ENCODE measurements at places on chromosomes 7 and 10.

- no peak for DNase-seq
Observed at GRCh38 chr7:111694376-111694775, 132.1 kb upstream of the IMMP2L start.

DNA sequence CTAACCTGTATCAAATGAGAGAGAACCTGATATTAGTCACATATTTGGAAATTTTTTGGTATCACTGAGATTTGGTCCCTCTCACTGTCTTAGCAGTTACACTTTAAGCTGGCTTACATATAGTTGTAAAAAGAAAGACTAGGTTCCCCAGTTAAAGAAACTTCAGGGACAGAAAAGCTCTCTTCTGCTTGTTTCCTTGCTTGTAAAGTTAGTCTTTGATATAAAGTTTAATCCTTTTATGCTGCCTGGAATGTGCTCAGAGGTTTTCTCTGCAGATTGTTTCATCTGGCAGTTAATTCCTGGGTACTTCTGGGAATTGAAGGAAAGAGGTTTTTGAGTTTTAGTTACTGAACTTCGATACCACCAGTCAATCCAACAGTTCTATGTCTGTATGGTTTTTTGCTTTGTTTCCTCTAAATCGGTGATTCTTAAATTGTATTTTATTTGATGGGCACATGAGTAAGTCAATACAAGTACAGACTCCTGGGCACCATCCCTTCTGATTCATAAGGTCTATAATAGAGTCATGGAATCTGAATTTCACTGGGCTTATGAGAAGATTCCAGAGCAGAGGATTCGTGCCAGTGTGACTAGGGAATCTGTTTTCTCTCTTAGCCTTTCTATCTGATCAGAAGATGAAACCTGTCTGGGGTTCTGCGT is 1080.9 kb upstream of the C7orf33 start:
- peak; percentile 31 for DNase-seq

- no peak for DNase-seq
Observed at GRCh38 chr7:144834641-144835144, 1.2 kb downstream of the TPK1 start.

GRCh38 chr7:17994079-17994850 is 33.4 kb downstream of the PRPS1L1 start:
- DNase-seq, result no peak

GRCh38 chr10:85967594-85967993 is 399.0 kb downstream of the GRID1 start:
- no peak for DNase-seq

DNA sequence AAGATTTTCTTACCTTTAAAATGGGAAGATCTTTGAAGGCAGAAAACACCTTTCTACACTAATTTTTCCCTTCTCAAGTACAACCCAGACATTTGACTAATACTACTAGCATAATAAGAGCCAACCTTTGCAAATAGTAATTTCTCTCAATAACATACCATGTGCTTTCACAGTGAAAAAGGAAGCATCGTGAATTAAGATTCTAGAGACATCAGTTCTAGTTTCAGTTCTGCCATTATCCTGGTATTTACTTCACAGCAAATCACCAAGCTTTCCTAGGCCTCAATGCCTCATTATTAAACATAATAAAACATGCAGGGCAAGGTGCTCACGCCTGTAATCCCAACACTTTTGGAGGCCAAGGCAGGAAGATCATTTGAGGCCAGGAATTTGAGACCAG is 24.9 kb downstream of the GSAP start:
- DNase-seq, result no peak

GRCh38 chr10:113520690-113521474 is 32.0 kb upstream of the HABP2 start:
- DNase-seq, result peak; percentile 57

GRCh38 chr7:68892236-68892635 is 706.0 kb upstream of the AUTS2 start:
- DNase-seq, result peak; percentile 7

GRCh38 chr10:126913316-126913715 is 8.1 kb downstream of the DOCK1 start:
- DNase-seq, result no peak

DNA sequence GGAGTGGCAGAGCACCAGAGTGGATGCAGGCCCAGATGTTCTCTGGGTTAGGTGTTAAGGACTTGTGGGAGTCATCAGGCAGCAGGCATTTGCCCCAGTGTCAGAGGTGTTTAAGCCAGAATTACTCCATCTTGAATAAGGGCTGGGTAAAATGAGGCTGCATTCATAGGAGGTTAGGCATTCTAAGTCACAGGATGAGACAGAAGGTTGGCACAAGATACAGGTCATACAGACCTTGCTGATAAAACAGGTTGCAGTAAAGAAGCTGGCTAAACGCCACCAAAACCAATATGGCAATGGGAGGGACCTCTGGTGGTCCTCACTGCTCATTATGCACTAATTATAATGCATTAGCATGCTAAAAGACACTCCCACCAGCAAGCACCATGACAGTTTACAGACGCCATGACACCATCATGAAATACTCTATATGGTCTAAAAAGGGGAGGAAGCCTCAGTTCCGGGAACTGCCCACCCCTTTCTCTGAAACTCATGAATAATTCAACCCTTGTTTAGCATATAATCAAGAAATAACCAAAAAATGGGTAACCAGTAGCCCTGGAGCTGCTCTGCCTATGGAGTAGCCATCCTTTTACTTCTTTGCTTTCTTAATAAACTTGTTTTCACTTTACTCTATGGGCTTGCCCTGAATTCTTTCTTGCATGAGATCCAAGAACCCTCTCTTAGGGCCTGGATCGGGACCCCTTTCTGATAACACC is 882 bp upstream of the LRRC61 start:
- no peak for DNase-seq

DNA sequence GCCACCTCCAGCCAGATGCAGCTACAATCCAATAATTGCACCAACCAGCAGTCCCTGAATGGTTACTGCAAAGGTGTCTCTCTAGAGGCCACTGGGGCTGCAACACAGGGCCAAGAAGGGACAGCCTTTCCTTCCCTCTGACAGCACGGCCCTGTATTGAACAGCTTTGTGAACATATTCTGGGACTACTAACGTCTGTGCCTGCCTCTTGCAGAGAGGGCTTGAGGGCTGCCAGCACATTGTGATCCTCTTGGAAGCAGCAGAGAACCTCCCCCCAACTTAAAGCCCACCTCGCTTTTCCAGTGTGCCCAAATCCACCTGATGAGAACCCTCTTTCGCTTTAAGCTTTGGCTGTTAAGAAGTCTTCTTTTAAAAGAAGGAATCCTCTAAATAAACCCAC is 415.9 kb downstream of the RPS24 start:
- DNase-seq, result no peak

DNA sequence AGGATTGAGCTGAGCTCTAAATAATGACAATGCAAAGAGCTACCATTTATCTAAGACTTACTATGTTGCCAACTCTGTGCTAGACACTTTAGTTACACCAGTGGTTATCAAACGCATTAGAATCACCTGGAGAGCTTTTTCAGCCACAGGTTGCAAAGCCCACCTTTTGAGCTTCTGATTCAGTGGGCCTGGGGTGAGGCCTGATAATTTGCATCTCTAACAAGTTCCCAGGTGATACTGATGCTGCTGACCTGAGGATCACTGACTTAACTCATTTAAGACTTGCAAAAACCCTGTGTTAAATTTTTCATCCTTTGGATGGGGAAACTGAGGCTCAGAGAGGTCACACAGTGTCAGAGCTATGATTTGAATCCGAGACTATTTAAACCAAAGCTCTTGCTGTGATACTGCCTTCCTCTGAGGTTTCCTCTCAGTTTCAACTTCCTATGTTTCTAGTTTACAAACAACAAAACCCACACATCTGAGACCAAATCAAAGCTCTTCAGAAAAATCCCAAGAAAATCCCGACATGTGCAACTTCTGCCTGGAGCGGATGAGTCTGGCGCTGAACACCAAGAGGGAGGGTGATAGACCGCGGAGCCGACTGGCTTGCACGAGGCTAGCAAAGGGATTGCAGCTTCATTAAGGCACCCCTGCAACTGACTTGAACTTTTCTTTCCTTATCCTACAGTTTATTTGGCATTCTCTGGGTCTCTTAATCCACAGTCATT is 124.9 kb downstream of the CYP26A1 start:
- DNase-seq, result no peak

DNA sequence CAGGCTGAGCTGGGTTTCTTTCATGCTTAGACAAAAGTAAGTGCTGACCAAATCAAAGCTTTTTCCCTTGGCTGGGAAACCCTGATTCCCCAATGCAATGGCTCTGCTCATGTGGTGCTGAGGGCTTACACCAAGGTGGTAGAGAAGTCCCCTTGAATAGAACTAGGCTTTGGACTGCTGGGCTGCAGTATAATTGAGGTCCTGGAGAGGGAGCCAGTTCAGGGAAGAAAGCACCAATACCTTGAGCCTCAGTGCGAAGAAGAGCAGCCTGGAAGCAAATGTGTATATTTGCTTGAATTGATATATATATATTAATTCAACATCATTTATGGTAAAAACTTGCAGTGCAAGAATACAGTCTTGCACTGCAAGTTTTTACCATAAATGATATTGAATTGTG is 391.1 kb downstream of the RPS24 start:
- DNase-seq, result no peak

DNA sequence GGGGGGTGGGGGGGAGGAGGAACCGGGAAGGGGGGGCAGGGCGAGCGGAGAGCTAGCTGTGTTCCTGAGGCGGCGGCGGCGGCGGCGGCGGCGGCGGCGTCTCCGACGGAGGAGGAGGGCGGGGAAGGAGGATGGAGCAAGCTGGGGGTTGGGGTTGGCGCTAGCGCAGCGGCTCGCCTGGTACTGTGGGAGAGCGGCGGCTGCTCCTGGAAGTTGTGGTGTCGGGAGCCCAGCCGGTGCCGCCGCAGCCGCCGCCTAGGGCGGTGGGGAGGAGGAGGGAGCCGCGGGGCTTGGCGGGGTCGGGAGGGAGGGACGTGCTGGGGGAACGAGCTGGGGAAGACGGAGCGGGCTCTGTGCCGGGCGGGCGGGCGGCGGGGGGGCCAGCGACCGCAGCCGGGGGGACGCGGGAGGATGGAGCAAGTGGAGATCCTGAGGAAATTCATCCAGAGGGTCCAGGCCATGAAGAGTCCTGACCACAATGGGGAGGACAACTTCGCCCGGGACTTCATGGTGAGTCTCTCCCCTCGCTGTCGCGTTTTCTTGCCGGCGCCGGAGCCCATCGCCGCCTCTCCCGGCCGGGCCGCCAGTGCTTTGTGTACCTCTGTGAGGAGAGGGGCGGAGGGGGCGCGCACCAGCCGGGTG is at the start of gene PTPN12:
Gene PTPN12, plus strand, starts transcription at position 160 of the 642 bp plus-strand sequence. Its CDS starts 252 bp downstream, at position 412.
- no peak for DNase-seq

GRCh38 chr10:99958302-99958701 is 51.4 kb downstream of the DNMBP start:
- DNase-seq, result no peak

GRCh38 chr7:41431671-41432070 is 271.2 kb downstream of the INHBA start:
- DNase-seq, result no peak

All from GM04503 (cell line).